ENCODE measurements at places on chromosomes 12 and 14.

DNA sequence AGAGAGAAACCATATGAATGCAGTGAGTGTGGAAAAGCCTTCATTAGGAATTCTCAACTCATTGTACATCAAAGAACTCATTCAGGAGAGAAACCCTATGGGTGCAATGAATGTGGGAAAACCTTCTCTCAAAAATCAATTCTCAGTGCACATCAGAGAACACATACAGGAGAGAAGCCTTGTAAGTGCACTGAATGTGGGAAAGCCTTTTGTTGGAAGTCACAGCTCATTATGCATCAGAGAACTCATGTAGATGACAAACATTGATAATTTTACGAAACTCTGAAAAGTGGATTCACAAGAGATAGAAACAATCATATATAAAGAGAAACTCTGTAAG lies 22.9 kb downstream of the ZNF268 start:
- DNase-seq = no peak

DNA sequence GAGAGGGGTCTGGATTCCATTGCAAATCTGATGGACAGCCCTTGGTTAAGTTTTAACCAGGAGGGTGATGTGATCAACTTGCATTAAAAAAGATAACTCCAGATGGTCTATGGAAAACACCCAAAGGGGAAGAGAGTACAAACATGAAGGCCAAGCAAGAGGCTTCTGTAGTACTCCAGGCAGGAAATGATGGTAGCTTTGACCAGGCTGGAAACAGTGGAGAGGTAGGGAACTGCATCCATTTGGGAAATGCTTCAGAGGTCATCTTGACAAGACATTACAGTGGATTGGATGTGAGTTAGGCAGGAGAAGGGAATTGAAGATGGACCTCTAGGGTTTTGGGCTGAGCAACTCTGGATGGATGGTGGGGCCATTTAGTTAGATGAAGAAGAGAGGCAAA lies 391.1 kb downstream of the IPO8 start:
- DNase-seq = no peak

- DNase-seq = no peak
Measured at GRCh38 chr12:99493197-99493596, 154.4 kb upstream of the GARIN6 start.

DNA sequence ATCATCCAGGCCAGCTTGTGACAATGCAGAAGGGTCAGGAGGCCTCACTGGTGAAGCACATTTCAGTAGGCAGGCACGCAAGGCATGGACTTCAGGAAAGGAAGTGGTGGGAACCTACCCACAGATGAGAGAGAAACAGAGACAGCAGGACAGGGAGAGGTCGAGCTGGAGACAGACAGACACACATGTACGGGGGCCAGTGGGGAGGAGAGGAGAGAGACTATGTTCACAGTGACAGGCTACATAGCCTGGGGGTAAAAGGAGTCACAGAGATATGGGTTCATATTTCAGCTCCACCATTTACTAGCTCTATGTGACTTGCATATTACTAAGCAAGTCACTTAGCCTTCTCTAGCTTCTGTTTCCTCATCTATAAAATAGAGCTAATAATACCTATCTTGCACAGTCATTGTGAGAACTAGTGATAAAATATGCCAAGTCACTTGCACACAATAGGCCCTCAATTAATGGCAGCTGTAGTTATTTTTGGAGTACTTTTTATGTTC lies 91.1 kb upstream of the FUT8 start:
- no peak for DNase-seq

DNA sequence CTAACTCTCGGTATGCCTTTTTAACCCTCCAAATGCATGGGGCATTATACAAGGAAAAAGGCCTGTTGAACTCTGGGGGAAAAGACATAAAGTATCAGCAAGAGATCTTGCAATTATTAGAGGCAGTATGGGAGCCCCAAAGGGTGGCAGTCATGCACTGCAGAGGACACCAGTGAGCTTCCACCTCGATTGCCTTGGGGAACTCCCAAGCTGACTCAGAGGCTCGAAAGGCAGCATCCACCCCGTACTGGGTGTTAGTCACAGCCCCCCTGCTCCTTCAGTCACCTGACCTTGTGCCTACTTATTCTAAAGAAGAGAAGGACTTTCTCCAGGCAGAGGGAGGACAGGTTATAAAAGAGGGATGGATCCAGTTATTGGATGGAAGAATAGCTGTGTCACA lies 781.4 kb upstream of the TMEM132C start:
- DNase-seq = no peak

- no peak for DNase-seq
Measured at GRCh38 chr12:27852117-27852516, 72.1 kb upstream of the MANSC4 start.

GRCh38 chr12:94534278-94534677 lies 74.6 kb upstream of the CEP83 start:
- DNase-seq = no peak

DNA sequence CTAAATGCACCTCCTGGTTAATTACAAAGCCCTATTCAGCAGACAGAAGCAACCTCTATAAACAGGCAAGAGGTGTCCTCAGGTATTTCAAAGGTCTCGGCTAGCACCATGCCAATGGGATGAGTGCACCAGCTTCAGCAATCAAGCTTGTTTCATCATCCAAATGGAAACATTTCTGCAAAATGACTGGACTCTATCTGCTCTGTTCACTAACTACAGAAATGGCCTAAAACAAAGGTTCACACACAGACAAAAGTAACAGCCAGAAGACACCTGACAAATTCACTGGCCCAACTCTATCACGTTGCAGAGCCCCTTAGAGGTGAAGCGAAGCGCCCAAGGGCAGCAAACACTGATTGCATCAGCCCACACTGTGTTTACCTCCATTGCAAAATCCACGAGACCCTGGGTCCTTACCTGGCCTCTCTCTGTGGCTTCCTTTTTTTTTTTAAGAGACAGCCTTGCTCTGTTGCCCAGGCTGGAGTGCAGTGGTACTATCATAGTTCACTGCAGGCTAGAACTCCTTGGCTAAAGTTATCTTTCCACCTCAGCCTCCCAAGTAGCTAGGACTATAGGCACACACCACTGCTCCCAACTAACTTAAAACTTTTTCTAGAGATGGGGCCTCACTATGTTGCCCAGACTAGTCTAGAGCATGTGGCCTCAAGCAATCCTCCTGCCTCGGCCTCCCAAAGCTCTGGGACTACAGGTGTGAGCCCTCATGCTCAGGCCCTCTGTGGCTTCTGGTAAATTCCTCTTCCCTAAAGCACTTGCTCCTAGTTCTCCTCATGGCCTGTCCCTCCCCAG lies 8.5 kb upstream of the SYNE3 start:
- no peak for DNase-seq

DNA sequence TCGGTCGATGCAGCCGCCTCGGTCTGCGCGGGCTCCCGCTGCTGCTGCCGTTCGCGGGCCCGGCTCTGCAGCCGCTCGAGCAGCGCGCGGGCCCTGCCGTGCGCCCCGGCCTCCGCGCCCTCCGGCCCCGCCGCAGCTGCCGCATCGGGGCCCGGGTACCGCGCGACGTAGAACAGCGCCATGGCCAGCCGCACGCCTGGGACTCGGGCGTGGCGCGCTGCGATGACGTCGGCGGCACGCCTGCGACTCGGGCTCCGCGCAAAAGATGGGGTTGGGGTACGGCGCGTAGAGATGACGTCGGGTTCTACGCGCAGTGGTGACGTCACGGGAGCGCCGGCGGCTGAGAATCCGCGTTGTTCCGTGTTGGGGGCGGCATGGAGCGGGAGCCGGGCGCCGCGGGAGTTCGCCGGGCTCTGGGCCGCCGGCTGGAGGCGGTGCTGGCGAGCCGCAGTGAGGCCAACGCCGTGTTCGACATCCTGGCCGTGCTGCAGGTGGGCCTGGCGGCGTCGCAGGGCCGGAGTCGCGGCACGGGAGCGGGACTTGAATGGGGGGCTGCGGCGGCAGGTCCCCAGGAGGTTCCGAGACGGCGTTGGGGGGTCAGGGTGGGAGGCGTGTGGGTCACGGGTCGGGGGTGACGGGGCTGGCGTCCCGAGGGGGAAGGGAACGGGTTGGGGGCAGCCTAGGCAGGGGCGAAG lies at the start of the genes DDX51 and NOC4L:
DDX51 (minus strand) TSS at position 205 of the 695 bp plus-strand sequence; CDS start at position 182, 23 bp downstream.
NOC4L (plus strand) TSS at position 343 of the 695 bp plus-strand sequence; CDS start at position 375, 32 bp downstream.
- peak; percentile 95 for DNase-seq

DNA sequence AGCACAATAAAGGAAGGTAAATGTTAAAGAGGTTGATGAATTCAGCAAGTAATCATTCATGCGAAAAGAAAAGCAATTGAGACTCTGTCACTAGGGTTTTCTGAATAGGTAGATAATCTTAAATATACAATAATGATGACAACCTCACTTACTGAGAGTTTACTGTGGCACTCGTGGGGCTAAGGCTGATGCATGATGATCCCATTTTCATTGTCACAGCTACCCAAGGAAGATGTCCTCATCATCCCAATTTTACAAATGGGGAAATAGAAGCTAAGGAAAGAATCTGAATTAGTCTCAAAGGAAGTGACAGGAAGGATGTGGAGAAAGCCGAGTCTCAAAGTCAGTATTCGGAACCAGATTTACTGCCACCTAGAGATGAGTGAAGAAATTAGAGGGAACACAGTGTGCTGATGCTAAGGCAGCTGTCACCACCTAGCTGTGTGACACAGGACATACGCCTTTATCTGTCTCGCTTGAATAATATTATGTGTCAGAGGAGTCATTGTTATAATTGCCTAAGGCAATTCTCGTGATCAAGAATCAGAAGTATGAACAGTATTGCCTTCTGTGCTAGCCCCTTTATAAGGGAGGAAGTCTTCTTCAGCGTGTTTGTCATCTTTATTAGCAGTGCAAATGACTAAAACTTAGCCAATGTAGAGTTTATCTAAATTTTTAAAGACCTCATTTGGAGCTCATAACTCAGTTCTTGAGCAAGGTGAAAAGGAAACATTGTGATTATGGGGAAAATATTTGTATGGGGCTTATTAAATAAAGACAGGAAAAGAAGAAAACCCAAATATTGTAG lies 63.2 kb downstream of the ERGIC2 start:
- no peak for DNase-seq

DNA sequence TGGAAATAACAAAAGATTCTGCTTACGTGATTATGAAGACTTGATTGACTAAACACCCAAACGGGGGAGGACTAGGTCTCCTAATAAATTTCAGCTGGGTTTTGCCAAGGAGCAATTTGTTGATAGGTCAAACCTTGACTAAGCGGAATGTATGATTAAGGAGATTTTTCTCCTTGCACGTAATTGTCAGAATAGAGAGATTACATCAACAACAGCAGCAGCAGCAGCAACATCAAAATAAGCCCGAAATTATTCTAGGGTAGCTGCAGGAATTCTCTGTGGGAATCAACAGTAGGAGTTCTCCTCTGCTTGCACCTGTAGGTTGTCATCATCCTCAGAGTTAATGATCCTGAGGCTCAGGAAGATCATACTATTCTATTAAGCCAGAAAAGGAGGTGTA lies 10.2 kb downstream of the ELK3 start:
- no peak for DNase-seq

- DNase-seq = no peak
Measured at GRCh38 chr12:122726080-122726558, 4.5 kb downstream of the HCAR1 start.

- no peak for DNase-seq
Measured at GRCh38 chr14:101068313-101069227, 165.0 kb upstream of the RTL1 start.

DNA sequence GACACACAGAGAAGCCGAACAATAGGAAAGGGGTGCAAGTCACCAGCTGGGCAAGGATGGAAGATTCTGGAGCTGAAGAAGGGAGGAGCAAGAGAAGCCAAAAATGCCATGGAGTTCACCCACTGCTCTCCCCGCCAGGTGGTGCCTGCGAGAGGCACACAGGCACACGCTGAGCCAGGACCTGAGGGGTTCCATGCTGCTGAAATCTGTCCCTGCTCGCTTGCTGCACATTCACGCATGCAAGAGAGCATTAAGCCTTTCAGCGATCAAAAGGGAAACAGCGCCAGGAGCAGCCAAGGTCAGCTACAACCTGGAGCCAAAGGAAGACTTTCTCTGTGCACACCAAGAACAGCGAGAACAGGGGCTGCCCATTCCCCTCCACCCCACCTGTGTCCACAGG lies 104.1 kb downstream of the ANO2 start:
- DNase-seq = no peak

GRCh38 chr12:78192979-78193378 lies 362.3 kb downstream of the NAV3 start:
- no peak for DNase-seq

DNA sequence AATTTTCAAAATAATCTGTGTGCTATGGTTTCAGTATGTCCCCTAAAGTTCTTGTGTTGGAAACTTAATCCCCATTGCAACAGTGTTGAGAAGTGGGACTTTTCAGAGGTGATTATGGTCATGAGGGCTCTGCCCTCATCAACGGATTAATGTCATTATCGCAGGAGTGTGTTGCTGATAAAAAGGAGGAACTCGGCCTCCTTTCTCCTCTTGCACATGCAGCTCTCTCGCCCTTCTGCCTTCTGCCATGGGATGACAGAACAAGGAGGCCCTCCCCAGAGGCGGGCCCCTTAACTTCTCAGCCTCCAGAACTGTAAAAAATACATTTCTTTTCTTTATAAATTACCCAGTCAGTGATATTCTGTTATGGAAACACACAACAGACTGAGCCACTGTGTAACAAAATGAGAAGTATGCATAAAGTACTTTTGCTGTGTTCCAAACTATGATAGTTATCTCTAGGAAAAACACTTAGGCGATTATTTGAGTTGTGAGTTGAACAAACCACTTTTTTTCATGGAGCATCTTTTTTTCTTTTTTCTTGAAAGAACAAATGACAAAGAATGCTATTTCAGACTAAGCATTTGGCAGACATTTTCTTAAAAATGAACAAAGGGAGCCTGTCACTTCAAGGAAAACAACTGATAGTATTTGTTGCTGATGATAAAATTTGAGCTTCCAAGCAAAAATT lies 134.8 kb upstream of the FUT8 start:
- no peak for DNase-seq

DNA sequence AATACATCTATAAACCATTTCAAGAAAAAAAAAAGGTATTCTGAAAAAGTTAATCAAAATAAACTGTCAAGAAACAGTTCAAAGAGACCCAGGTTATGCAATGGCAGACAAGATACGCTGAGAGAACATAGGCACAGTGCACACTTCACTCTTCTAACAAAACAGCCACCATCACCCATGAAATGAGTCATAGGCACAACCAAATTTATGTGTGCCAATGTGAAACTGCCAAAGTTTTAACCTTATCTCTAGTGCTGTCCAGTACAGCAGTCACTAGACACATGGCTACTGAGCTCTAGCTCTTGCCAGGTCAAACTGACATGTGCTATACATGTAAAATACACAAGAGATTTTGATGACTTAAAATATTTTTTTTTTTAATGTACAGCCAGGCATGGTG lies 1.4 kb downstream of the CEP128 start:
- DNase-seq = no peak

- no peak for DNase-seq
Measured at GRCh38 chr14:61812347-61813095, 50.3 kb downstream of the SNAPC1 start.

DNA sequence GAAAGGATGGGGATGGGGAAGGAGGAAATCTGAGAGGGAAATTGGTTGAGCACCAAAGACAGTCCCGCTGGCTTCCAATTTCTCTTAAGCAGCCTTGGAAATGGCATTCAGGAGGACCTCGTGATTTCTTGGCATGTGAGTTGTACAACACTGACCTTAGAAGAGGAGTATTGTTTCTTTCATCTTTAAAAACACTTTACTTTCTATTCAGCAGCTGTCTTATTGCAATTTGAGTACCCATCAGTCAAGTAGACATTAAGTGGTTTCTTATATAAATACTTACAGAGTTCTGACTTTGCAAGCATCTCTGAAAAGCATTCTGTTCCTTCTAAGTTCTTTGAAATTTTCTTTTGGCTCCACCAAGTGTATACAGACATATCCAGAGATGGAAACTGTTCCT lies 83.2 kb downstream of the LMNTD1 start:
- DNase-seq = no peak

- no peak for DNase-seq
Measured at GRCh38 chr12:22238211-22238610, 96.3 kb downstream of the ST8SIA1 start.

GRCh38 chr14:93476305-93476704 lies 45.6 kb downstream of the UNC79 start:
- DNase-seq = no peak

All from stimulated activated CD8-positive, alpha-beta memory T cell treated with anti-CD3 and anti-CD28 coated beads, Interleukin-4, amount 100 ng/mL, for 24 hours (primary cell).